ENCODE measurements at places on chromosomes 4 and X.
A peak's percentile ranks its signal among the peaks of the same experiment; 100 is the strongest.

DNA sequence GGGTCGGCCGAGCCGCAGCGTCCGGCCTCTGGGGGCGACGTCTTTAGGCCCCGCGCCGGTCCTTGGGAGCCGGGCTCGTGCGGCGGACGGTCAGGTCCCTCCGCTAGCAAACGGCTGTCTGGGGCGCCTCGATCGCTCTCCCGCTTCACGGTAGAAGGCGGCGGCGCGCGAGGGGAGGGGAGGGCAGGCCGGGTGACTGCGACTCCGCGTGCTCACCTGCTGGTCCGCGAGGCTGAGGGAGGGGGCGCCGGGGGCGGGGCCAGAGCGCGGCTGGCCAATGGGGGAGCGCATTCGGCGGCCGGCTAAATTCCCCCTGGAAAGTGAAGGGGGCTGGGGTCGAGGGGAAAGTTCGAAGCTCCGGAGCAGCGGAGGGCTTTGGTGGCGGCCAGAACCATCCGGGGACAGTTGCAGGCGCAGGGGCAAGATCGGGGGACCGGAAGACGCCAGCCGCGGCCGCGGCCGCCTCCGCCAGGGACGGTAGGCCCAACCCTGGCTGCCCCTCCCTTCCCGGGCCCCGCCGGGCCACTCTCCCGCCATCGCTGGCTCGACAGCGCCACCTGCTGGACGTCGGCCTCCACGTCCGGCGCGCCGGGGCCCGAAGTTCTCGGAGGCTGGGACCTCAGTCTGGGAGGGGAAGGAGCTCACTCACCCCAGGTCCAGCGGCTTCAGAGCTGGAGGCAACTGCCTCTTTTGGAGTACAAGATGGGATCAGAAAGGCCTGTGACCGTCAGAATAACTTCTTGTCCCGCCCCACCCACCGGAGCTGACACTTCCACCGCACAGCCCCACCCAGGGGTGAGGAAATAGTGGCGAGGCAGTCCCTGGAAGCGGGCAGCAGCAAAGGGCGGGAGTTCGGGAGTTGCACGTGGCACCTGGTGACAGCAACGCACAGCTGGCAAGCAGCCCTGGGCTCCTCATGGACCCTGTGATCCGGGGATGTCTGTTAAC is 49.9 kb downstream of the ELF4 start:
- DNase-seq = peak; percentile 90

GRCh38 chr4:141196227-141196933 is 24.3 kb upstream of the ZNF330 start:
- no peak for DNase-seq

DNA sequence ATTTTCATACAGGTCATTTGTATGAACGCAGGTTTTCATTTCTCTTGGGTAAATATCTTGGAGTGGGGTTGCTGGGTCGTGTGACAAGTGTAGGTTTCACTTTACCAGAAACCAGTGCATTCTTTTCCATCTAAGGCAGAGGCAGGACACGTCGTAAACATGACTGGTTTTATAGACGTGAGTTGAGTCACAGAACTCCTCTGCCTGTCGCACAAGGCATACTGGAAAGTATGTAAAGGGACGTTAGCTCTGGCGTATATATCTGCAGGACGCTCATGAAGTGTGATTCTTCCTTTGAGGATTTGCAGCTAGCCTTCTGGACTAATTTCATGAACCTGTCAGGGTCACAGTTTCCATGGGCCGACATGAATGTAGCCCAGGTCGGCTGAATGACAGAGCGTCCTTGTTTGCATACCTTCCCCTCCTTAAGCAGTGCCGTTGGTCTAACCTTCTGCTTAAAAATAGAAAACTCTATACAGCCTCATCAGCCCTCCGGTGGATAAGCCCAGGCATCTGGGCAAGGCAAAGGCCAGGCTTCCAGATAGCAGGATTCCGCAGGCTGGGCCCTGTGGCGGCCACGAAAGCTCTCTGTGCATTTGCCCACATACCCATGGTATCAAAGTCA is 106.0 kb downstream of the GPR143 start:
- DNase-seq = no peak

DNA sequence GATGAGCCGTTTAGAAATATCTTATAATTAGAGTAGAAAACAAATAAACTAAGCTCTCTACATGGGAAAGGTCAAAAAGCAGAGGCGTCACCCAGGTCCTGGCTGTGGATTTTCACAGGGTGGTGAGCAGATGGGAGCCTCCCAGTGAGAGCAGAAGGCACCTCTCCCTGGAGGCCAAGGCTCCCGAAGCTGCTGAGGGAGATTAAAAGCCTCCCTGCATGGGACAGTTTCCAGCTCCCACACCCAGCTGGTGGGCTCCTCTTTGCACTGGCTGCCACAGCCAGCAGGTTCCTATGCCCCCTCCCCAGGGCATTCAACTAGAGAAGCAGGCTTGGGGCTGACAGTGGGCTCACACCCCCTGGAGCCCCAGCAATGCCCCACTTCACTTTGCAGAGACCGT is 55.2 kb upstream of the TBC1D9 start:
- no peak for DNase-seq

DNA sequence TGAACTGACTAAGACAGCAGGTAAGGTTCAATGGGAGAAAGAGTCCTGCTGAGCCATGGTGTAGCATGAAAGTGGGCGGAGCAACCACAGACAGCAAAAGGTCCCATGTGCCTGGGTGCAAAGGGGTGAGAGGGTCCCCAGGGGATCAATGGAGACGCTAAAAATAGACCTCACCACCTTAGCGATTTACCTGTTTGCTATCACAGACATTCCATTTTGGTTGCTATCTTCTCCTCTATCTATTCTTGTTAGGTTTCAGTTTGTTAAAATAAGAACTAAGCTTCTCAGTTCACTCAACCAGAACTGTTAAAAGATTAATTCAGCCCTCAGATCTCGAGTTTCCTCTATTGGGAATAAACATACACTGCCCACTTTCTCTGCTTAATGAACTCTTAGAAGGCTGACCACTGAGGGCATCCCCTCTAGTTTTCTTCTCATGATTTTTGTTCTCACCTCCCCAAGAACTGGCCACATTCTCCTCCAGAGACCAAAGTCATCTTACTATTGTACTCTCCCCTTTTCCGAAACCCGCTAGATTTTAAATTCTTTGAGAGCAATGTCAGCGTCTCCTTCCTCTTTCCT is 136.7 kb downstream of the PARM1 start:
- no peak for DNase-seq

GRCh38 chrX:13357925-13358324 is 38.1 kb upstream of the ATXN3L start:
- DNase-seq = peak; percentile 53

DNA sequence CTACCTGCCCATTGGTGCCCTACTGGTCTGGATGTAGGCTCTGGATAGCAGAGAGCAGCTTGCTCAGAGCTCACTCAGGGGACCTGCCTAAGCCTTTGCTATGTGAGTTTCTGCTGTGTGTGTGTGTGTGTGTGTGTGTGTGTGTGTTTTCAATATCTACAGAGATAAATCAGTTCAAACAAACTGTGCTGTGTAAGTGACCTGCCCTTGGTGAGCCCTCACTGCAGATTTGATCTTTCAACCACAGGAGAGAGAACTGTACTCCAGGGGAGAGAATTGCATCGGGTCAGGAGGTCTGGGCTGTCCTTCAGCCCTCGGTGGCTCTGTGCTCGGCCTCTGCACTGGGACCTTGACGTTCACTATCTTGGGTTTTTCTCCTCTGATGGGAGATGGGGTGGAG is 35.0 kb upstream of the CDKN2AIP start:
- DNase-seq = no peak

DNA sequence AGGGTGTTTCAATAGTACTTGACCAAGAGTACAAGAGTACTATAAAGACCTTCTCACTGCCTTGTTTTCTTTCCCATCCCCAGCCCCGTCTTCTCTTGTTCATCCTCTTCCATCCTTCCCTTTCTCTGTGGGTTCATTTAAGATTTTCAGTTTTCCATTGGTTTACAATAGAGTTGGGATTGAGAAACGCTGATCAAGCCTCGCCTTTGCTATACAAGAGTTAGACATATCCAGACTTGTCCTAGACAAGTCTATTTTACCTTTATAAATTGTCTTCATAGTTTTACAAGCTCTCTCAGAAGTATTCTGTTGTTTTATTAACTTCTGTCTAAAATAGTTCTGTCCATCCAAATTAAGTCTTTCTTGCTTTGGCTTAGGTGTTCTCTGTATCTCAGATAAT is 29.6 kb upstream of the SCML1 start:
- no peak for DNase-seq

DNA sequence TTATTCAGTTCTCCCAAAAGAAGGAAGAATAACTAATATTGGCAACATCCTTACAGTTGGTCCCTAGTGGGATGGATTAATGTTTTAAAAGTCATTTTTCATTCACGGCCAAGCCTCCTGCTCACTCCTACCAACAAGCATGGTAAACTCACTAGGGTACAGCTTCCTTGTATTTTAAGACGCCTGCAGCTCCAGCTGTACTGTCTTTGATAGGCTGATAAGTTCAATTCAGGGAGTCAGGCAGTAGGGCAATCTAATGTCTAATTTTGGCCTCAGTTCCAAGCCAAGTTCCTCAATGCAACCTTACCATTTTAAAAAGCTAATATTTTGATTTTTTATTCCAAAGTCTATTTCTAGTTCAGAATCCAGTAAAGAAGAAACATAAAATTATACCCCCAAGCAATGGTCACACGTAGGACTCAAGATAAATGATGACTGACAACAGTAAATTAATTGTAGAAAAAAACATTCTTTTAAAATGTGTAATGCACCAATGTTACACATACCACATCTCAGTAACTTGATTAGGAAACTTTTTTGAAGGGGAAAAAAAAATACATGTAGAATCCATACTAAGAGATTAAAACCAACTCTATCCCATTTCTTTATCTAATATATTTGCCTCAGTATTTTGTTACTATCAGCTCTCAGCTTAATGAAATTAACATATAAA is 9.3 kb downstream of the LCORL start:
- DNase-seq = no peak

DNA sequence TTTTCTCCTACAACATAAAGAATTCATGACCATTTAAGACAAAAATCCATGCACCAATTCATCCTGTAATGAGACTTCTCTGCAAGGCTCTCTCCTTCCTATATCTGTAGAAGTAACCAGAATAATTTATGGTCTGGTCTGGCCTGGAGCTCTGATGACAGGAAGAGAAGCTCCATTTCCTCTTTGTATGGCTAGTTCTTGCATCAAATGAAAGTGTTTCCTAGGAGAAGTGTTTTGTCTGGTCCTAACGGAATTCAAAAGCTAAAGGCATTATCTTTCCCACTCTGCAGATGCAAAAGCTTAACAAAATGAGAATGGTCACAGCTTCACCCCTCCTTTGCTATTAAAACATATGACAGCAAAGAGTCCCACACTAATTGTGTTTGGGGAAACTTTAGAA is 55.1 kb downstream of the SPATA18 start:
- no peak for DNase-seq

DNA sequence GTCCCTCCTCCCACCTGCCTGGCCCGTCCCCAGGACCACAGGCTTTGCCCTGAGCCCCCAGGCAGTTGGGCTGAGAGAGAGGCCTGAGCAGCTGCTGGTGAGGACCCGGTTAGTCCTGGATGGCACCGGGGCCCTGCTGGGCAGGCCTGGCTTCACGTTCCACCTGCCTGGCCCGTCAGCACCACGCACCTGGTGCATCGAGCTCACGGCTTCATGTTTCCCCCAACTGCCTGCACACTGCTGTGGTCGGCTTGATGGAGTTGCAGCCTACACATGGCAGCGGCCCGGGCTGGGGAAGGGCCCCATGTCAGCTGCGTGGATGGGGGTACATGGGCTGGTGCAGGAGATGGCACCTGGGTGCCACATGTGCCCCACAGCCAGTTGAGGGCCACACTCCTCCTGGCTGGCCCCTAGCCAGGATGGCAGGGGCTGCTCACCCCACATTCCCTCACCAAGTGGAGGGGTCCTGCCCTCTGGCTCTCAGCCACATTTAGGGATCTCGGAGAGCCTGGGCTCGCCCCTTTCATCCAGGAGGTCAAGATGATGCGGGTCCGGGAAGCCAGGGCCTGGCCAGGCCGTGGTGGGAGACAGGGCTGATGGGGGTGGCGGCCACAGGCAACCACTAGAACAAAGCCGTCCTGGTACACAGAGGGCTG is 28.5 kb downstream of the NKX1-1 start:
- no peak for DNase-seq

- no peak for DNase-seq
Measured at GRCh38 chrX:142804085-142804484, 221.6 kb upstream of the SPANXN4 start.

DNA sequence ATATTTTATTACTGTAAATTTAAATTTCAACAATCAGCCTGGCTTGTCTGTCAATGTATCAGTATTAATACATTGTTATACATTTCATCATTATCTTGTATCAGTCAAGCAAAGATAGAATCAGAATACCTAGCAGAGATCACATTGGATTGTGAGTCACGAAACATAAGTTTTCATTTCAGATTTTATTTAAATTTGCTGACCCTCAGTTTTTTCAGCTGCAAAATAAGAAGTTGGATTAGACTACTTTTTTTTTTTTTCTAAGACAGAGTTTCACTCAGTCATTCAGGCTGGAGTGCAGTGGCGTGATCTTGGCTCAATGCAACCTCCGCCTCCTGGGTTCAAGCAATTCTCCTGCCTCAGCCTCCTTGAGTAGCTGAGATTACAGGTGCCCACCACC is 33.4 kb upstream of the NKX3-2 start:
- DNase-seq = no peak
